ENCODE measurements at places on chromosomes 3 and 15.

GRCh38 chr3:31804251-31805051 lies 176.6 kb downstream of the OSBPL10 start:
- no peak for DNase-seq

GRCh38 chr3:28743831-28744230 lies 395.2 kb upstream of the AZI2 start:
- no peak for DNase-seq

GRCh38 chr3:127420829-127421228 lies 133.0 kb upstream of the PRR20G start:
- DNase-seq = no peak

GRCh38 chr3:187012609-187013051 lies 82.3 kb downstream of the ST6GAL1 start:
- DNase-seq = peak; percentile 69

- DNase-seq = no peak
Observed at GRCh38 chr3:169759256-169759655, 5.6 kb downstream of the TERC start.

All from T-cell (primary cell).